CD8-positive, alpha-beta memory T cell (primary cell): ENCODE measurements at places on chromosomes 5 and 9.

- no peak for DNase-seq
Observed at GRCh38 chr9:3650994-3651622, 125.3 kb upstream of the RFX3 start.

GRCh38 chr5:50888751-50889150 lies 222.3 kb downstream of the PARP8 start:
- DNase-seq, result no peak

DNA sequence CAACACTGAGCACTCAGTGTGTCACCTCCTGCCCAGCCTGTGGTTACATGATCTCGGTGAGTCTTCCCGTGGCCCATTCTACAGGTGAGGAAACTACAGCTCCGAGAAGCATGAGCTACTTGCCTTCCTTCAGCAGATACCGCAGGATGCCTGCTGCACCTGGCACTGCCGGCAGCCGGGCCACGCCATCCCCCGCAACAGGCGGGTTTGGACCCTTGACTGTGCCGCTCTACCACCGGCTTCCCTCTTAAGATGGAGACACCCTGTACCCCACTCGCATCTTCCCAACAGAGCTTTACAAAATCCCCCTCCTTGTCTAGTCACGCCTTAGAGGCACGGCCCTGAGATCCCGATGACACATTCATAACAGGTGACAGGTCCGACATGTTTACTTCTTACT lies 74.9 kb upstream of the OTULINL start:
- no peak for DNase-seq

GRCh38 chr9:70517926-70518610 lies 103.6 kb upstream of the KLF9 start:
- no peak for DNase-seq

- DNase-seq, result peak; percentile 90
Observed at GRCh38 chr9:123268465-123269259, at the start of gene STRBP. Gene STRBP, minus strand, starts transcription at chr9:123268586. Its CDS starts 84,452 bp downstream, at chr9:123184134.

DNA sequence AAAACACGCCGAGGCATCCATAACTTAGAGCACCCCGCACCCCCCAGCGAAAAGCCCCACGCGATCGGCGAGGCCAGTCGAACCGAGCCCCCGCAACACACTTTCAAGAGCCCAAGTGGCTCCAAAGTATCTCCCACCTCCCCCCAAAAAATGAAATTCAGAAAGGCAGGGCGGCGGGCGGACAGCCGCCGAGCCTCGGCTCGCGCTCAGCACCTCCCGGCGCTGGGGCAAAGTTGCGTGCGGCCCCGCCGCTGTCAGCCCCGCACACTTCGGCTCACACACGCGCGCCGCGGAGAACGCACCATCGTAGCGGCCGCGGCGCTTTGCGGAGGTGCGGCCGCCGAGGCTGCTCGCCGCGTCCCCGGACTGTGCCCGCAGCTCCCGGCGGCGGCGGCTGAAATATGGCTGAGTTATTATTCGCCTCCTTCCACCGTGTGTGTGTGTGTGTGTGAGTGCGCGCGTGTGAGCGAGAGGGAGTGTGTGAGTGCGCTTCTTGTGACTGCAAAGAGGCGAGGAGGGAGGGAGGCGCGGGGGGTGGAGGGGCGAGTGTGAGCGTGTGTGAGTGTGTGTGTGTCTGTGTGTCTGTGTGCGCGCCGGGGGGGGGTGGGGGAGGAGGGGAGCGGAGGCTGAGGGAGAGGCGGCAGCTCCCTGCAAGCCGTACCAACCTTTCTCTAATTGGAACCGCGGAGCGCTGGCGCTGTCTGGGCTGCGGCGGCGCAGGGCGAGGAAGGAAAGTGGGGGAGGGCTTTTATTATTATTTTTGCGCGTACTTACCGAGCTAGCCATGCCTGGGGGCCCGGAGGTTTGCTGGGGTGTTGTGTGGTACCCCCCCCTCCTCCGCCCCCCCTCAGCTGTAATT lies 599 bp downstream of the MLLT3 start:
- peak; percentile 89 for DNase-seq

DNA sequence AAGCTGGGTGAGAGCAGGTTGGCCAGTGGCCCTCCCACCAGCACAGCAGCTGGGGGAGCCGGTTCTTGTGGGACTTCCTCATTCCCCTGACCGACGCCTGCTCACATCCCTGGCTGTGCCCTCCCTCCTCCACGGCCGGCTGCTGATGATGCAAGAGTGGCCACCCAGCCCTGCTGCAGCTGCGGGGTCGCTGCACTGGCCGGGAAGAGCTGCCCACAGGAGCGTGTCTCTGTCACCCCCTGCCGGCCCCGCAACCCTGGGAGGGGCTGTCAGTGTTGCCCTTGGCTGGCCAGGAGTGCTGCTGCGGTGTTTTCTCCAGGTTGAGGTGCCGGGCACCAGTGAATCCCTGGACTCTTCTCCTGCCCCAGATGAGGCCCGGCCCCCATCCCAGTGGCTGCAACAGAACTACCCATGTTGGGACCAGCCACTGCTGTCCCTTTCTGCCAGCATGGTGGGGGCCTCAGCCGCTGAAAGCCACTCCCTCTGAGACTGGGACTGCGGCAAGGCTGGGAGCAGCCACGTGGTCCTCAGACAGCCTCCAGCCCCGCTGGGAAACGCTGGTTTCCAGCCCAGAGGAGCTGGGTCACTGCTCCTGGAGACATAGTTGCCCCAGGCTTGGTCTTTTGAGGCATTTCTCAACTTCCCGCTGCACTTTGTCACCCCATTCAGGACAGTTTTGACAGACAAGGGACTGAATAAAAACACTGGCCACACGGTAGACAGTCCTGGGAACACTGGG lies 739 bp downstream of the CARD9 start:
- DNase-seq, result no peak

DNA sequence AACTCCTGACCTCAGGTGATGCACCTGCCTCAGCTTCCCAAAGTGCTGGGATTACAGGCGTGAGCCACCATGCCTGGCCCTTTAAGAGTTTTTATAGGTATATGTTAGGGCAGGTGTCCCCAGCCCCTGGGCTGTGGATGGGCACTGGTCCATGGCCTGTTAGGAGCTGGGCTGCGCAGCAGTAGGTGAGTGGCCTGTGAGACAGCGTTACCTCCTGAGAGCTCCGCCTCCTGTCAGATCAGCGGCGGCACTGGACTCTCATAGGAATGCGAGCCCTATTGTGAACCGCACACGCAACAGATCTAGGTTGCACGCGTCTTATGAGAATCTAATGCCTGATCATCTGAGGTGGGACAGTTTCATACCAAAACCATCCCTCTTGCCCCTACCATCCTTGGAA lies 173.4 kb downstream of the GOLPH3 start:
- DNase-seq, result no peak

DNA sequence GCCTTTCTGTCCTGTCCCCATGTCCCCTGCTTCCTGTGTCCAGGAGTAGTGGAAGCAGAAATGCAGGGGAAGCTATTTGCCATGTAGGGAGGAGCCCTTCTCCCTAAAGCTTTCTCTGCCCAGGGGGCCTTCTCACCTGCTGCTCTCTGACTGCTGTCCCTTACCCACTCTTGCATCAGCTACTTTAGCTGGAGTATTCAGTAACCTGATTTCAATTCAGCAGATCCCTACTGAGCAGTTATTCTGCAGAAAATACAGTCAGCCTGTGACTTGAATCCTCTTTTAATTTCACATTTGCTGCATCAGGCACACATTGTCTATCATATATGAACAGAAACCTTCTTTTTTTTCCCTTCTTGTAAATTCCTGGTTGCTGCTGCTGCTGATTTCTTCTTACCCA lies 90.4 kb downstream of the MVB12B start:
- DNase-seq, result no peak

- no peak for DNase-seq
Observed at GRCh38 chr9:84317563-84317962, 23.0 kb downstream of the SLC28A3 start.

- no peak for DNase-seq
Observed at GRCh38 chr9:2821855-2822254, 22.0 kb downstream of the PUM3 start.

DNA sequence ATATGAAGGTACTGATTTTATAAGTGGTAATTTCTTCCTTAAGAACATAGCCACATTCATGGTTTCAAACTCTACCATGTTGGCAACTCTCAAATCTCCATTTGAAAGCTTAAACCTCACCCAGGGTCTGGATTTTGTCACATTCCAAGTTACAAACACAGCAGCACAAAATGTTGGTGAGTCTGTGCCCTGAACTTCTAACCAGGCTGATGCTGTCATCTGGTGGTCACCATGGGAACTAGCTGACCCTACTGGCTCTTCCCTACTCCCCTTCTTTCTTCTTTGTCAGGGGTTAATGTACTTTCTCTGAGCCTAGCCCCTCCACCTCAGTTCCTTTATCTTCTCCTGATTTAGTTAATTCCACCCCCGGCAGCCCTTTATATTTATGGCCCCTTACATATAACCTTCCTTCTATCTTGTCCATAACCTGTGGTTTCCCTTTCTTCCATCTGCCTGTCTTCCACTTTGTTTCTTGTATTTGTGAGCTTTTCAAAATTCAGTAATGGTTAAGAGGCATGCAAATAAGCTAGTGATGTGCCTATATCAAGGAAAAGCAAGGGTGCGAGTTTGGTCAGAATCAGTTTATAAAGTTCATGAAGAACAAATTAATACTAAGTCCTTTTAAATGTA lies 35.9 kb downstream of the TGFBR1 start:
- DNase-seq, result no peak

DNA sequence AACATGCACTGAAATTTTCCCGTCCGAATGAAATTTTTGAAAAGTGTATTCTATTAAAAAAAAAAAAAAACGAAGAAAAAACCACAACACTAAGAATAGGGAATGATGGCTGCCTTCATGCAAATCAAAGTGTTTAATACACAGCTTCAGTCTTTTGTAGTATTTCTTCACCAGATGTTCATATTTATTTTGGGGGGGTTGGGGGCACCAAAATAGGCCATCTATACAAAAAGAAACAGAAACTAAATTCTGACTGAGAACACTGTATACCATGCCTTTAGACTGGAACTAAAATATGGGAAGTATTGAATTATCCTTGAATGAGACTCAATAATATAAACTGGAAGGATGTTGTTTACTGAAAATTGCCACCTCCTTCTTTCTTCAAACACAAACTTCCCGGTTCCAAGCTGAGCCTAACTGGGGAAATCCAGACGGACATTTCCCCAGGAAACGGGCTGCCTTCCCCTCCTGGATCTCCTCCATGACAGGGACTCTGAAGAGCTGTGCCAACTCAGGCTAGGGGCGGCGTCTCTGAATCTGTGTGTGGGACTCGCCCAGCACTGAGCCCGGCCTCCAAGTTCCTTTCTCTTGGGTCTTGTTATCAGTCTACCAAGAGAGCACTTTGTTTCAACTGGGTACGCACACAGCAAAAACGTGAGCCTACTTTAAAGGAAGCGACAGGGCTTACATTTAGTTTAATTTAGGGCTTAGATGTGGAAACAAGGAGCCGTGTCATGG lies 511.3 kb upstream of the ADAMTS16 start:
- DNase-seq, result no peak

- DNase-seq, result no peak
Observed at GRCh38 chr9:90611568-90611967, 31.1 kb downstream of the DIRAS2 start.

GRCh38 chr9:72349911-72350310 lies 15.1 kb downstream of the ZFAND5 start:
- DNase-seq, result no peak

- no peak for DNase-seq
Observed at GRCh38 chr9:129111528-129112151, 425 bp downstream of the PTPA start.

- no peak for DNase-seq
Observed at GRCh38 chr9:129776938-129777768, 24.3 kb upstream of the PTGES start.

DNA sequence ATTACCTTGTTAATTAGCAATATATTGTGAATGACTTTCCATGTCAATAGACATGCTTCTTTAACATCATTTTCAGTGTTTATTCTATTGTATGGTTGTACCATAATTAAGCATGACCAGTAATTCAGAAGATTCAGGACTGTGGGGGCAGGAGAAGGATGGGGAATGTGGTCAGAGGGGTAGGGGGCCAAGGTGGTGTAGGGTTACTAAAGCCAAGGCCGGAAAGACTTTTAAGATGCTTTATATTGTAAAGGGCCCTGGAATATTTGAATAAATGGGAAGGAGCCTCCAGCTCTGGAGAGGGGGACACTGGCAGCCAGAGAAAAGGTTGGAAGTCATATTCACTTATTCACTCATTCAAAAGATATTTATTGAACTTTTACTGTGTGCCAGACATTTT lies 115.7 kb downstream of the FGF18 start:
- no peak for DNase-seq

DNA sequence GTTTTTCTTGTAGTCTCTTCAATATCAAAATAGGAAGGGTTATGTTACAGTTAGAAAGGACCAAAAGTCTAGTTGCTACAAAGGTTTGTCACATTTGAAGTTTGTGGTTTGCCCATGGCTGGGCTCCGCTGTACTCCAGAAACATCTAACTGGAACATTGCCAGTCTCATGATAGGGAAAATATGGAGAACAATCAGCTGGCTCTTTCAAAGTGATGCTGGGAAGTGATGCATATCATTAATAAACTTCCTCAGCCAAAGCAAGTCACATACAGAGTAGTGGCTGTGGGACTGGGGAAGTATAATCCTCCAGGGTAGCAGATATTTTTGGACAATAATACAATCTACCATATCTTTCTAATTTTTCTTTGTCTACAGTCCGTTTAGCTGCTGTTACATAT lies 8.8 kb downstream of the BTF3 start:
- no peak for DNase-seq

GRCh38 chr5:56530626-56531138 lies 284.7 kb upstream of the MAP3K1 start:
- DNase-seq, result no peak

DNA sequence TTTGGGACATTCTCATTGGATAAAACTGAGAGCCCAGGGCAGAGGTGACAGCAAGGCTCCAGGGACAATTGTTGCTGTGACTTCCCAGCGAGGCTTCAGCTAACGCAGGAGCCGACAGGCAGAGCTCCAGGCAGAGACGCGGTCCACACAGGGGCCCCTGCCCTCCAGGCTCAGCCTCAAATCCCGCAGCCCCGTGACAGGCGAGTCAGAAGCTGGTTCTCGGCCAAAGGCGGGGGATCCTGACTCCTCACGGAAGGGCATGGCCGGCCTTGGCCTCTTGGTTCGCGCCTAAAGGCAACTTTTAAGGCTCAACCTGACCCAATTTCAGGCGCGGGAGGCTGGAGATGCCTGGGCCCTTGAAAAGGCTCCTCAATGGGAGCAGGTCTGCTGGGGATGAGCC lies 21.3 kb downstream of the SLC12A7 start:
- DNase-seq, result no peak
